ENCODE measurements at places on chromosomes 1 and 21.

- DNase-seq, result no peak
These were observed 7.7 kb upstream of the HTR1D start for GRCh38 chr1:23224739-23225648.

DNA sequence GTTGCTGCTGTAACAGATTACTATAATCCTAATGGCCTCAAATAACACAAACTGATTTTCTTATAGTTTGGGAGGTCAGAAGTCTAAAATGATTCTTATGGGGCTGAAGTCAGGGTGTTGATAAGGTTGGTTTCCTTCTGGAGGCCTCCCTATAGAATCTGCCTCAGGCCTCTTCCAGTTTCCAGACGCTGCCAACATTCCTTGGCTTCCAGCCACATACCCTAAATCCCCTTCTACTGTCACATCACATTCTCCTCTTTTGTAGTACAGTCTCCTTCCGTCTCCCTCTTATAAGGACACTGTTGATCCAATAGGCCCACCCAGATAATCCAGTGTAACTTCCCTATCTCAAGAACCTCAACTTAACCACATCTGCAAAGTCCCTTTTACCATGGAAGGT lies 145.3 kb upstream of the NCAM2 start:
- no peak for DNase-seq

DNA sequence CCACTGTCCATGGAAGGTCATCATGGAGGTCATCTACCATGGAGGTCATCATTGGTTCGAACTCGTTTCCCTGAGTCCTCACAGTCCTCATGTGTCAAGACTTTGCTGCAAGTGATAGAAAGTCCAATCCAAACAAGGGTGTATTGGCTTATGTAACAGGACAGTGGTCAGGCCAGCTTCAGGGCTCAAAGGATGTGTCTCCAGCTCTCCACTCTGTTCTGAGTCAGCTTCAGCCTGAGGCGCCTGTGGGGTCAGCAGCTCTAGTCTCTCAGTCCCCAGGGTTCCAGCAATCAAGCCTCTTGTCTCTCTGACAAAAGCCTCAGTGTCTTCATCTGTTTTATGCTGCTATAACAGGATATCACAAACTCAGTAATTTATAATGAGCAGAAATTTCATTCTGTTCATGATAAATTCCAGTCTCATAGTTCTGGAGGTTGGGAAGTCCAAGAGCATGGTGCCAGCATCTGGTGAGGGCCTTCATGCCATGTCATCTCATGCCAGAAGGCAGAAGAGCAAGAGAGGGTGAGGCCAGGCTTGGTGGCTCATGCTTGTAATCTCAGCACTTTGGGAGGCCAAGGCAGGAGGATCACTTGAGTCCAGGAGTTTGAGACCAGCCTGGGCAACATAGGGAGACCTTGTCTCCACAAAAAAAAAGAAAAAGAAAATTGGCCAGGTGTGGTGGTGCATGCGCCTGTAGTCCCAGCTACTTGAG lies 19.5 kb downstream of the A3GALT2 start:
- DNase-seq, result no peak

DNA sequence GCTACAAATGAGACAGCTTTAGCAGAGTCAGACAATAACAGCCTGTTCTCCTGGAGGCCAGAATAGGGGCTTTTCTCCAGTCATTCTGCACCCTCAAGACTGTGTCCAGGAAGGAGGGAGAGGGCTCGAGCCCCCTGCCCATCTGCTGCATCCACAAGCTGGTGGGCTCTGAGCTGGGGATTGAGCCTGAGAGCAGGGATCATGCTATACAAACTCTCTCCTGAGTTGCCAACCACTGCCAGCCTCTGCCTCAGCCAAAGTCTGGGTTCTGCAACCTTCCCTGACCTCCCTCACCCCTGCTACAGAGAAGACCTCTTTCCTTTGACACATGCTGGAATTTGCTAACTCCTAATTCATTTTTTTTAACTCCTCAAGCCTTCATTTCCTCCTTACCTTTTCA lies 14.8 kb upstream of the PPM1J start:
- no peak for DNase-seq

GRCh38 chr1:109733236-109733870 lies 7.5 kb downstream of the GSTM3 start:
- DNase-seq, result no peak

DNA sequence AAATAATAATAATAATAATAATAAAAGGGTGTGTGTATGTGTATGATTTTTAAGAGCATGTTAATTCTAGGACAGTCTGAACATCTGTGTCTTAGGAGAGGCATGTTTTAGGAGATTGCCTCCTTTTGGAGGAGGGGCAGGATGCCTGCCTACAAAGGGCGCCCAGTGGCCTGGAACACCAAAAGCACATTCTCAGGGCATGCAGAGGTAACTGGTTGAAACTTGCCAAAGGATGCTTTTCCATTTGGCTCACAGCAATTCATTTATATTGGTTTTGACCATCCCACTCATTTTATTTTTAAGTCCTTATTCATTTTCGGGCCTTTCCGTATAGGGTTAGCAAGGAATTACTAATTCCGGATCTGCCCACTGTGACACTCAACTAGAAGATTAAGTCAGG lies 21.1 kb upstream of the LAMC2 start:
- DNase-seq, result no peak

DNA sequence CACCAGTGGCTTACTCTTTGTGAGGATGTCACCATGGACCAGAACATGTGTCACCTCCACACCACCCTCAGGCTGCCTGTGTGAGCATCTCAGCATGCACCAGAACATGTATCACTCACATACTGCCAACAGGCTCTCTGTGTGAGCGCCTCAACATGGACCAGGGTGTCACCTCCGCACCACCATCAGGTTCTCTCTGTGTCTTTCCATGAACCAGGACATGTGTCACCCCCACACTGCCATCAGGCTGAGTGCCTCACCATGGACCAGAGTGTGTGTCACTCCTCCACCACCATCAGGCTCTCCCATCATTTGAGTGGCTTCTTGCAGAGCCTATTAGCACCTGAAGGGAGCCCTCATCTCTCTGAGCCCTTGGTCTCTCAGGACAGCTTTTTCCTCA lies 125.2 kb downstream of the ZNF648 start:
- DNase-seq, result no peak

DNA sequence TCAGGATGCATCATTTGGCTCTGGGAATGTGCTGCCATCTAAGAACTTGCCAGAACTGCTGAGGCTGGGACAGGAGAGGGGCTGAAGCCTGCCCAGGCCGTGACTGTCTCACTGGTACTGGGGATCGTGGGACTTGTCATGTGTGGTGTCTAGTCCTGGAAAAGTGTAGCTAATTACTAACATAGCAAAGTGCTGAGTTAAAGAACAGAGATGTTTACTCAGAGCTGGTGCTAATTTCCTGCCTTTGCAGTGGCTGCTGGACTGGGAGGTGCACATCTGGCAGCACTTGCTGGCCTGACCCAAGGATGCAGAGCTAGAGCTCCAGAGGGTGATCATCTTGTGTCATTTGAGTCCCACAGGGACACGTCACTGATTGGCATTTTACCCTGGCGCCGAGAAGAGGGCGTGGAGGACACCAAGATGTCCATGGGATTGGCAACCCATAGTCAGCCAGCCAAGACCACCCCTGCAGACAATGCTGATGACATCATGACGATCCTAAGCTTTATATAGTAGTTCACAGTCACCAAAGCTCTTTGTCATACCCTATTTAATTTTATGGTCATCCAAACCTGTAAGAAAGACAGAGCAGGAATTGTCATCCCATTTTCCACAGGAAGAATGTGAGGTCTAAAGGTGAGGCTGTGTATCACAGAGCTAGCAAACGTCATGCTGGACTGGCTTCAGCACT lies 110.1 kb upstream of the SLC44A3 start:
- no peak for DNase-seq

GRCh38 chr1:214378492-214378891 lies 97.5 kb downstream of the SMYD2 start:
- DNase-seq, result no peak

DNA sequence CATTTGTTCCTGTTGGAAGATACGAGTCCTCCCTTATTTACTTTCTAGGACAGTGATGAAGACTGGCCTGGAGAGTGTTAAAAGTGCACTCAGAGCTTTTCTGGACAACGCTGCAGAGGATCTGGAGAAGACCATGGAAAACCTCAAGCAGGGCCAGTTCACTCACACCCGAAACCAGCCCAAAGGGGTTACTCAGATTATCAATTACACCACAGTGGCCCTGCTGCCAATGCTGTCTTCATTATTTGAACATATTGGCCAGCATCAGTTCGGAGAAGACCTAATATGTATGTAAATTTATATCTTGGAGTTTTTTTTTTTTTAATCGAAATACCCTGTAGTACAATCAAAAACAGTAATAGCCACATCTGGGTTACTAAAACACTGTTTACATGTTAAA lies 190.5 kb downstream of the ZP4 start:
- no peak for DNase-seq

DNA sequence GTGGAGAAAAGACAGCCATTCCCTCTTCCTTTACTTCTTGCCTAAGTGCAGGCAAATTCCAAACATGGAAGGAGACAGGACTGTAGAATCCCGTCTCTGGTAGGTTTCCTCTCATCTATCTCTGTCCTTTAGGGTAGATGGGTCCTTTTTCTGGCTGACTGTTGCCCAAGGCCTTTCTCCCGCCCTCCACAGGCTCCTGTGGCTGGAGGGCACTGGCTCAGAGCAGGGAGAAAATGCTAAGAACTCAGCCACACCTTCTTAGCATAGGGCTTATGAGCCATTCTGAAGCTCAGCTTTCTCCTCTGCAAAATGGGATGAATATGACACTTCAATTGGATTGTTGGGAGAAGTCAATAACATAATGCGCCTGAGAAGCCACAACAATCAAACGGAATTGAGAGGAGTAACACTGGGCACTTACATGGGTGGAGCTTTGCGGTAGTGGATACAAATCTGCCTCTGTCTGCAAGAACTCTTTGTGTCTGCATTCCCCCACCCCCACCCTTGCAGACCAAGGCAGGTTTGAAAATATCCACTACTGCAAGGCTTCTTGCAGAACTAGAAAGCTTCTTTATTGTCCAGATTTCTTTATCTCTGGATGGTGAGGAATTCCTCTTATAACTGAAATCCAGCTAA lies 94.7 kb downstream of the CSMD2 start:
- DNase-seq, result no peak

DNA sequence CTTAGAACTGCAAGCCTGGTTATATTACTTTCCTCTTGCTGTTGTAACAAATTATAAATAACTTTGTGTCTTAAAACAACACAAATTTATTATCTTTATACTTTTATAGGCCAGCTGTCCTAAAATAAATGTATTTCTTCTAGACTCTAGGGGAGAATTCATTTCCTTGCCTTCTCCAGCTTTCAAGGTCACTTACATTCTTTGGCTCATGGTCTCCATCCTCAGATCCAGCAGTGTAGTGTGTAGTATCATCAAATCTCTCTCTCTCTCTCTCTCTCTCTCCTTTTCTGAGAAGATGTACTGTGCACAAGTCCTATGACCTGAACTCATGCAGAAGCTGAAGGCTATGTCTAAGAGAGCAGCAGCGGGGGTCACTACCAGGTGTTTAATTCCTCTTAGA lies 1510.6 kb downstream of the MRPL39 start:
- DNase-seq, result no peak

DNA sequence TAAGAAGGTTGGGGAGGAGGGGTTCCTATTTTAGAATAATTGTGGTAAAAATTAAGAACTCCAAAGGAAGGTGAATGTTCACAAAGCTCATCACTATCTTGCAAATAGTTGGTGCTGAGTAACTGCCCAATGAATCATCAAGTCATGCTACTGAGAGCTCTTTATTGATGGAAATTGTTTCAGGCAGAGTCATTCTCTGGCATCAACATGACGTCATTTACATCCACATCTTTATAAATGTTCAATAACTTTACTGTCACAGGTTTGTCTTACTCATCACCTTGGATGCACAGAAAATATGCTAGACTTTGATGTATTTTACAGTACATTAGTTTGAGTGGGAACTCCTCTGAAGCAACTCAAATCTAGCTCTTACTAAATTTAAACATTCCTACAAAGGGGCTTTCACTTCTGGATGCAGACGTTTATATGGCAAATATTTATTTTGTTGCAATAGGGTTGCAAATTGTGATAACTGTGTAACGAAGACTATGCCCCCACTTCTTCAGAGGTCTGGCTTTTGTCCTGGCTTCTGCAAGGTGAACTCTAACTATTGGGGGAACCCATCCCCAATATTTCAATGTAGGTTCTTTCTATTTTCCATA lies 273.7 kb upstream of the AJAP1 start:
- no peak for DNase-seq

GRCh38 chr1:222243902-222244301 lies 304.0 kb downstream of the HHIPL2 start:
- DNase-seq, result no peak

DNA sequence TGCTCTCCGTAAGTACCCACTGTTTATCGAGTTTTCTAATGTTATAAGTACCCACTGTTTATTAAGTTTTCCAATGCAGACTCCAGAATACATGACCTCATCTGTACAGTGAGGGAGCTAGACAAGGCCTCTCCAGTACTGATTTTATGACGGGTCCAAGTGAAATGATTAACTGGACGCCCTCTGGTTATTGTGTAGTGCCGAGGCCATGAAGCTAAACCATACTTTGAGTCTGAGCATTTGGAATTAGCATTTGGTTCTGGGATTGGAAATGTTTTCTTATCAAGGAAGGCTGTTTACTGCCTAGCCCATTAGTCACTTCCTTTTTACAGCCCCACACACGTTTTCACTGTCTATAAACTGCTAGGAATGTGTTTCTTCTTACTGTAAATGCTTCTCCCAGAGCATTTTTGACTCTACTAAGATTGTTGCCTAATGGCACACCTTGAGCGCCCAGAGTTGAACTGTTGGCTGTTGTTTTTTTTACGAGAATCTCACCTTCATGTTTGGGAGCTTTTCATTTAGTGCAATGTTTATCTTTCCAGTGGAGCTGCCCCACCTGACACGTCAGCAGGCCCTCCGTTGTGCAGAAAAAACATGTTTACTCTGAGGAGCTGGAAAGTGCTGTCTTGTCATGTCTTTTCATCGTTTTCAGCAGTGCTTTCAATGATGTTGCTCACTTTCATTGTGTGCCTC lies 26.9 kb downstream of the SPATA46 start:
- no peak for DNase-seq

GRCh38 chr1:37323486-37324377 lies 150.6 kb upstream of the ZC3H12A start:
- DNase-seq, result no peak

- DNase-seq, result peak; percentile 65
These were observed 316 bp downstream of the AP4B1 start for GRCh38 chr1:113904293-113904673.

GRCh38 chr1:156524481-156524869 lies 23.9 kb upstream of the MEF2D start:
- no peak for DNase-seq

DNA sequence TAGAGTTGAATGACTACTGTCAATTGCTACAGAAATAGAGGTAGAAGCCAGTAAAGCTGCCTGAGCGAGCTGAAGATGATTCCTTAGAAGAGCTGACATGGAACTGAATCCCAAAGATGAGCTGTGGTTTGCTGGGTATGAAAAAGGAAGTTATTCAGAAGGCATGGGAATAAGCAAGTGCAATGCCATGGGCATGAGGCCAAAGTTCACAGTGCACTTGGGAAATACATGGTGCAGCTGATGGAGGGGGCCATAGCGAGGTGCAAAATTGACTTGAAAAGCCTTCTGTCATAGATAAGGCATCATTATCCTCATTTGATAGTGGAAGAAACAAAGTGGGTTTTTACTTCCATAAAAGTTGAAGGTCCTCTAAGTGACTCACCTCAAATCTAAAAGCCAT lies 88.6 kb downstream of the NEK7 start:
- no peak for DNase-seq

- no peak for DNase-seq
These were observed 42.6 kb downstream of the EYA3 start for GRCh38 chr1:28045777-28046176.

GRCh38 chr21:45406801-45407628 lies 2.0 kb downstream of the COL18A1 start:
- no peak for DNase-seq
